ENCODE measurements at places on chromosomes 1 and 21. TPM values are rescaled to one million over a fixed set of nuclear protein-coding genes. Genes with fewer than 3 reads are reported as not detected.

The CHRM3 gene
- not detected for total RNA-seq

The GBP6 gene
- total RNA-seq: 0.08 TPM

The HCRTR1 gene
- not detected for total RNA-seq

The TTLL7 gene
- not detected for total RNA-seq

The IL20 gene
- total RNA-seq: not detected

The ZCCHC17 gene
- 7.6 TPM for total RNA-seq
